ENCODE measurements at places on chromosomes 1 and 21.

GRCh38 chr1:192395211-192395610 lies 78.4 kb downstream of the RGS21 start:
- DNase-seq = no peak

GRCh38 chr1:4657960-4658541 lies 3.6 kb downstream of the AJAP1 start:
- DNase-seq = no peak

DNA sequence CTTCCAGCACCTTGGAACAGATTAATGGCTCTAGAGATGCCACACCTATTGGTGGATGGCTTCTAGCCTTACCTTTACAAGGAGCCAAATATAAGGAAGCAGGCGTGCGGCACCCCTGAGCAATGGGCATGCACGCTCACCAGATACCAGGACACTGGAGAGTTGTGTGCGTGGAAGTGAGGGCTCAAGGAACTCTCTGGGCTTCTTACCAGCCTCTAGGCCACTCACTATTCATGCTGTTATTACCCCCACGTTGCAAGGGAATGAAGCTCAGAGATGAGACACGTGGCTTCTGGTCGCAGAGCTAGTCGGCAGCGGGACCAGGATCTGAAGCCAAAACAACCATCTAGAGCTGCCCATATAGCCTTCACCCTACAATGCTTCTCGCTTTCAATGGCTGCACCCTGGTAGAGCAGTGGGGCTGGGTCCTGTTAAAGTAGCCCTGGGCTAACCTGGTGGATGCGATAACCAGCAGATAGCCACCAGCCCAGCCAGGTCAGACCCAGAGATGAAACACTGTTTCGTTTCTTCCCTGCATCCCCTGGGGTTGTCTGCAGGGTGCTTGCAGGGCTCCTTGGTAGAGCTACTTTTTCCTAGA lies 396.4 kb upstream of the VAMP3 start:
- no peak for DNase-seq

DNA sequence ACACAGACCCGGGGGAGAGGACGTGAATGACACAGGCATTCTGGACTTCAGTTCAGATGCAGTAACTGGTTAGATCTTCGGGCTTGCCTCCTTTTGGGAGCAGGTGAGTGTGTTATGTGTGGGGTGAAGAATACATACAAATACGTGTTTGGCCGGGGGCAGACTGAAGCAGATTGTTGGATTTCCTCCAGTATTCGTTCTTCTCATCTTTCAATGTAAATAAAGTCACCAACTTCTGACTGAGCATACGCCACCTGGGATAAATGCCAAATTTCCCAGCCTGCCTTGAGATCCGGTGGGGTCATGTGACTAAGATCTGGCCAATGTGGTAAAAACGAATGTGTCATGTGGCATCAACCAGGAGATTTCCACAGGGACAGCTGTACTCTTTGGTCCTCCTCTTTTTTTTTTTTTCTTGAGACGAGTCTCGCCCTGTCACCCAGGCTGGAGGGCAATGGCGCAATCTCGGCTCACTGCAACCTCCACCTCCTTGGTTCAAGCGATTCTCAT lies 189.8 kb downstream of the RGS7 start:
- no peak for DNase-seq

GRCh38 chr1:234933475-234933874 lies 195.2 kb downstream of the TOMM20 start:
- no peak for DNase-seq

DNA sequence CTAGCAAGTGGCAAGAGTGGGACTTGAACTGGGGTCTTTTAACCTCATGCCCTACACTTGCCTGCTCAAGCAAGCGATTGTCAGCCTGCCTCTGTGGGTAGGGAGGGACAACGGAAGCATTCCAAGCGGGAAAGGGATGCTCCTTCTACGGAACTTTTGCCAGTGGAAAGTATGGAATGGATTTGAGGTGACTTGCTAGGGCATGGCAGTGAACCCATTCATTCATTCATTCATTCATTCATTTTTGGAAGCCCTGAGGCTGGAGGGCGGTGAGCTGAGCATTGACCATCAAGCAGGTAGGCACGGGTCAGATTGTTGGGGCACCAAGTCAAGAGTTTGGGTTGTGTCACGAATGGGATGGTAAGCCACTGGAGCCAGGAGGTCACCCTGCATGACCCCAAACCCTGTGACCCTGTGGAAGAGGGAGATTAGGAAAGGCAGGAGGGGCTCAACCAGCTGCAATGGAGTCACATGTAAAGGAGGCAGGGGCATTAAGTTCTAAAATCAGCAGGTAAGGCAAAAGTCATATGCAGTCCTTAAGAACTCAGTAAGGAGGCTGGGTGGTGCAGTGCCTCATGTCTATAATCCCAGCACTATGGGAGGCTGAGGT lies 11.8 kb upstream of the CITED4 start:
- no peak for DNase-seq

GRCh38 chr1:15246960-15247614 lies at the start of gene FHAD1:
TSS of gene FHAD1 (plus strand) at chr1:15247223. CDS start at chr1:15251785, 4,562 bp downstream.
- DNase-seq = peak; percentile 66

- DNase-seq = no peak
Measured at GRCh38 chr1:110067893-110068645, 2.4 kb downstream of the ALX3 start.

DNA sequence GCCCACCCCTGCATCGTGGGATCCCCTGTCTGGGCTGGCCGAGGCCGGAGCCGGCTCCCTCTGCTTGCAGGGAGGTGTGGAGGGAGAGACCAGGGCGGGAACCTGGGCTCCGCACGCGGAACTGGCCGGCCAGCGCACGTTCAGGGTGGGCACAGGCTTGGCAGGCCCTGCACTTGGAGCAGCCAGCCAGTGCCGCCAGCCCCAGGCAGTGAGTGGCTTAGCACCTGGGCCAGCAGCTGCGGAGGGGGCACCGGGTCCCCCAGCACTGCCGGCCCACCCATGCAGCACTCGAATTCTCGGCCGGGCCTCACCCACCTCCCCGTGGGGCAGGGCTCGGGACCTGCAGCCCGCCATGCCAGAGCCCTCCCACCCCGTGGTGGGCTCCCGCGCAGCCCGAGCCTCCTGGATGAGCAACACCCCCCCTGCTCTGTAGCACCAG lies 422.6 kb downstream of the AMY1C start:
- no peak for DNase-seq

GRCh38 chr1:79633456-79633855 lies 626.9 kb upstream of the ADGRL4 start:
- no peak for DNase-seq

GRCh38 chr1:32782086-32782485 lies 35.1 kb downstream of the YARS1 start:
- DNase-seq = no peak

DNA sequence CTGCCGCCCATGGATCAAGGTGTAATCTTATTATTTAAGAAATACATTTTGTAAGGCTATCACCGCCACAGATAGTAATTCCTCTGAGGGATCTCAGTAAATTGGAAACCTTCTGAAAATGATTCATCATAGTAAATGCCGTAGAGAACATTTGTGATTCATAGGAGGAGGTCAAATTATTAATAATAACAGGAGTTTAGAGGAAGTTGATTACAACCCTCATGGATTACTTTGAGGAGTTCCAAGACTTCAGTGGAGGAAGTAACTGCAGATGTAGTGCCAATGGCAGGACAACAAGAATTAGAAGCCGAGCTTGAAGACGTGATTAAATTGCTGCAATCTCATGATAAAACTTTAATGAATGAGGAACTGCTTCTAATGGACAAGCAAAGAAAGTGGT lies 280.1 kb downstream of the PTPRC start:
- no peak for DNase-seq

DNA sequence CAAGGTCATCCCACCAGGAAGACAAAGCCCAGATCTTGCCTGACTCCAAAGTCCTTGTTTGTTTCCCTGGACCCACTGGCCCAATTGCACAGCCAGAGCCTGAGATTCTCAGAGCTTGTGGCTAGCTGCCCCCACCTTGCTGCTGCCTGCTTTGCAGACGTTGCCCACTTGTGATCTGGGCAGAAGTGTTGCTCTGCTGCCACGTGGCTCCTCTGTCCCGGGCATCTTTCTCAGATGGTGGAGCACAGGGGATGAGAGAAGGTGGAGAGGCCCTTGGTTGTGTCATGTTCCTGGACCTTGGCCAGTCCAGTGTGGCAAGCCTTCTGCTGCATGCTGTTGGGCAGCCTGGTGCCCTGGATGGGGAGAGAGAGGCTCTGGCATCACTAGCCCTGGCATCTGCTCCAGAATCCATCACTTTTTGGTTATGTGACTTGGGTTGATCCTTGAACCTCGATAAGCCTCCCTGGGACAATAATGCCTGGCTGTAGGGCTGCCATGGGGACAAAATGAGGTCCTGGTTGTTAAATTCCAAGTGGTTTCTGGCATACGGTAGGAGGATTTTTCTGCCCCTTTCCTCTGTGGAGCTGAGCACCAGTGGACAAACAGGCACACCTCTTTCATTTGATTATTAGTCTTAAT lies 1.5 kb upstream of the NR0B2 start:
- no peak for DNase-seq

DNA sequence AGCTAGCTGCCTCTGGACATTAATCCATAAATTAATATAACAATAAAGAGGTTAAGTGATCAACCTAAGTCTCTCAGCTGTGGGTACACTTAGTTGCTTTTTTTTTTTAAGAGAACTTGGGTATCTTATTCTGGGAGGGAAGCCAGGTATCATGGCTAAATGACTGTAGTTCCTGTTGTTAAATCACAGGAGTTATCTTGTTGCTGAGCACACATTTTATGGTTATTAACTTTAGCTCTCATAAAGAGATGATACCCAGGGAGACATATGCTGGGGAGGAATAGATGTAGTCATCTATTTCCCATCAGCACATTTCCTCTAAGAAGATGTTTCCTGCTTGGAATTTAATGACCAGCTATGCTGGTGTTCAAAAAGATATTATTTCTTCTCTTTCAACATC lies 227.8 kb downstream of the PTGER3 start:
- DNase-seq = no peak

- DNase-seq = no peak
Measured at GRCh38 chr1:166876540-166876838, 425 bp upstream of the TADA1 start.

DNA sequence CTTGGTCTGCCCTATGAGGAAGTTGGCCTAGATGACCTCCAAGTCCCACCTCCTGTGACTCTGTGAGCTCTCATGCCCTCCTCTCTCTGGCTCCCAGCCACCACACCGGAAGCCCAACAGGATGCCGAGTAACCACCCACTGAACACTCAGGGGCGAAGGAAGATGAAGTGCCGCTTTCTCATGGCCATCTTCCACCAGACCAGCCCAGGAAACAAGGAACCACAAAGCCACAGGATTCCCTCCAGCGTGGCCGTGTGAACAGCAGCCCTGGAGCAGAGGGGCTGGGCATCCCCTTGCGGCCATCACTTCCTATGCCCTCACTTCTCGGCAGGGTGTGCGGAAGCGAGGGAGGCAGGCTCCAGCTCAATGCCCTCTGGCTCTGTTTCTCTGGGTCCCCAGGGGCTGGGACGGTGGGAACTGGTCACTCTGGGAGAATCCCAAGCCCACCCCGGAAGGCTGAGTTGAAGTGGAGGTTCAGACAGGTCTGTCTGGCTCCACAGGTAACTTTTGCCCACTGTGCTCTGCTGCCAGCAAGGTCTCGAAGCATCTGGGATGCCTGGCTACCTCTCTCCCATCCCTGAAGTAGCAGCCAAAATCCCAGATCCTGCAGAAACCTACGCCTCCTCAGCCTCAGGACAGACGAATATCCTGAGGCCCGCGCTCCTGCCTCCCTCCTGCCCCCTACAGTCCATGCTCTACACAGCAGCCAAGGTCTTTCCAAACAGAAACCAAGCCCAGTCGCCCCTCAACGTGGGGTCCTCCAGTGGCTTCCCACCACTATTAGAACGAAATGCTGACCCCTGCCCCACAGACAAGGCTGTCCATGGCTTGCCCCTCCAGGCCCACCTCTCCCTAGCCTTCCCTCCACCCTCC lies 44.2 kb upstream of the ECE1 start:
- peak; percentile 85 for DNase-seq

GRCh38 chr21:37272897-37273296 lies 5.8 kb upstream of the VPS26C start:
- no peak for DNase-seq

- no peak for DNase-seq
Measured at GRCh38 chr21:26513212-26513611, 59.9 kb downstream of the CYYR1 start.

DNA sequence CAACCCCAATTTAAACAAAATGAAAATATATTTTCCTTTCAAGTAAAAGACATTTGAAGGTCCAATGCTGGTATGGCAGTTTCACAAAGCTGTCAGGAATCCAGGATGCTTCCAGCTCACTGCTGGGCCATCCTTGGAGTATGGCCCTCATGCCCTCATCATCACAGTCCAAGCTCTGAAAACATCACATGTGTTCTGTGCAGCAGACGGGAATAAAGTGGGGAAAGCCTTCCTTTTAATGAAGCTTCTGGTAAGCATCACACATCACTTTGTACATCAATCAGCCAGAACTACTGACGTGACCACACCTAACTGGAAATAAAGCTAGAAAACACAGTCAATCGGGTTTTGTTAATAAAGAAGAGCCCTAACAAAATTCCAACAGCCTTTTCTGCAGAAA lies 22.7 kb downstream of the CDC42BPA start:
- no peak for DNase-seq

- DNase-seq = no peak
Measured at GRCh38 chr1:2778220-2778592, 23.3 kb downstream of the TTC34 start.

GRCh38 chr1:75950176-75950575 lies 18.0 kb upstream of the ASB17 start:
- DNase-seq = no peak

DNA sequence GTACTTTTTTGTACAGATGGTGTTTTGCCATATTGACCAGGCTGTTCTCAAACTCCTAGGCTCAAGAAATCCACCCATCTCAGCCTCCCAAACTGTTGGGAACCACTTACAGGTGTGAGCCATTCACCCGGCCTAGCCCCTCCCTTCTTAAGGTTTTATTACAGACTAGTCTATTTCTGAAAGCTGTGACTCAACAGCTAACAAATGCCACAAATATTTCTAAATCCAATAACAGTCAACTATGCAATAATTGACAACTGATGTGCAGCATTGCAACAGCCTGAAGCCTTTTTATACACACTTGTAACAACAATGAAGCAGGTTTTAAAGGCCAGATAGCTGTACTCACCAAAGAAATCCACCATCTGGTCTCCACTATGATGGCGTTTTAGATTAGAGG lies 51.4 kb downstream of the GRIK1 start:
- DNase-seq = no peak

DNA sequence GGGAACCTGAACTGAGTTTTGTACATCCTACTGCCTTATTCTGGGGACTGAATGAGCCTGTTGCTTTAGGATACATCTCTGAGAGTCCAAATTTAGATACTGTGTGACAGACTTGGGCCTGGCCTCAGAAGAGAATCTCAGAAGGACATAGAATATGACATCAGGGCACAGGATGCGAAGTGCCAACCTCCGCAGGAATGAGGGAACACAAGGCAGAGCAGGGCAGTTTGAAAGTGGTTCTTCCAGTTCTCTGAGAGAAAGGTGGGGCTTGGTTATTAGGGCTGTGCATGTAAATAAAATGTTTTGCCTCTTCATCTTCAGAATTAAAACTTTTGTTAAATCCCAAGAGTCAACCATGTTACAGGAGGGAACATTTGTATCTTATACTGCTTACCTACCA lies 23.1 kb downstream of the TRAF5 start:
- DNase-seq = no peak

GRCh38 chr1:55767171-55767570 lies 552.0 kb upstream of the USP24 start:
- no peak for DNase-seq

- no peak for DNase-seq
Measured at GRCh38 chr1:79197421-79197820, 190.9 kb upstream of the ADGRL4 start.

- DNase-seq = no peak
Measured at GRCh38 chr1:86865973-86866637, 47.8 kb downstream of the SELENOF start.

Data from CD4-positive, alpha-beta T cell (primary cell).